ENCODE measurements at places on chromosomes 1 and 21. TPM values are rescaled to one million over a fixed set of nuclear protein-coding genes. Genes with fewer than 3 reads are reported as not detected.

MPZL1 gene
- 17.3 TPM for total RNA-seq

GPATCH2 gene
- 7.5 TPM for total RNA-seq

AADACL3 gene
- total RNA-seq, result not detected

EPHA2 gene
- total RNA-seq, result 0.08 TPM

LRRC39 gene
- 0.40 TPM for total RNA-seq

TMCO4 gene
- 12.5 TPM for total RNA-seq

VWA5B1 gene
- total RNA-seq, result 0.31 TPM

KISS1 gene
- total RNA-seq, result not detected

PLPP3 gene
- total RNA-seq, result not detected

CCDC185 gene
- not detected for total RNA-seq

GSTM5 gene
- 0.06 TPM for total RNA-seq

LAMC1 gene
- 0.42 TPM for total RNA-seq

GNAT2 gene
- 0.64 TPM for total RNA-seq

AKR7A3 gene
- 0.37 TPM for total RNA-seq

LRRC3 gene
- total RNA-seq, result 1.9 TPM

OR2G6 gene
- not detected for total RNA-seq

TSNAX gene
- total RNA-seq, result 48.5 TPM

MPZ gene
- 2.9 TPM for total RNA-seq

FAM43B gene
- total RNA-seq, result not detected

HMCN1 gene
- 0.04 TPM for total RNA-seq

LCE1C gene
- not detected for total RNA-seq

ST6GALNAC3 gene
- 3.5 TPM for total RNA-seq

All from activated naive CD8-positive, alpha-beta T cell treated with anti-CD3 and anti-CD28 coated beads for 36 hours (primary cell).